MG63 (cell line): ENCODE measurements at places on chromosomes 12 and 14.

GRCh38 chr12:128318341-128318740, 51.4 kb downstream of the TMEM132C start:
- DNase-seq: no peak

DNA sequence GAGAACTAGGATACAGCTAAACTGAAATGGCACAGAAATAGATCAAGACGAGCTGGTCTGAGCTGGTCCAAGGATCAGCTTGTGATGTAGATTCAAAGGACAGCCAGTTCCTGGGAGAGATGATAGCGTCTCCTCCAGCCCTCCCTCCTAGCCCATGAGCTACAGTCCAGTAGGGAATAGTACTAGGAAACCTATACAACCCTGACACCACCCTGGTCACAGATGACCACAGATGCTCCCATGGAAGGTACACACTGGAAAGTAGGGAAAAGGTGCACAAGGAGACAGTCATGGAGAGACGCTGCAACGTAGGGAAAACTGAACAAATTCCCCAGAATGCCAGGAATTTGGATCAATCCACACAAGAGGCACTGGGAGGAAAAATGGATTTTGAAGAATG, 6.9 kb downstream of the GCH1 start:
- no peak for DNase-seq

- DNase-seq: no peak
Measured at GRCh38 chr14:37508503-37508902, 86.5 kb downstream of the FOXA1 start.

DNA sequence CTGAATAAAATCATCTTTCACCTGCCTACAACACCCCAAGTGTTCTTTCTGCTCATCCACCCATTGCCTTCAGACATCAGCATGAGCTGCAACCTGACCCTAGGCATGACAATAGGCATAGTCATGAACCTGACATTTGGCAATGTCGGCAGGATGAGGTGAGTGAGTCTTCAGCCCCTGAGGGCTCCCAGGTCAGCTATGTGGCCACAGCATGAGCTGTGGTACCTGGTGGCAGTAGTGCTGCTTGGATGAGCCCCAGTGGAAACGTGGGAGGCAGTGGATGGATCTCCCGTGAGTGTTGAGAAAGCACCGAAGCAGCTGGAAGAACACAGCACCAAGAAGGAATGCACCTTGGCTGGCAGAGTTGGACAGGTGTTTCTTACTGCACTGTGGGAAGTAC, 334.8 kb upstream of the FAR2 start:
- no peak for DNase-seq

DNA sequence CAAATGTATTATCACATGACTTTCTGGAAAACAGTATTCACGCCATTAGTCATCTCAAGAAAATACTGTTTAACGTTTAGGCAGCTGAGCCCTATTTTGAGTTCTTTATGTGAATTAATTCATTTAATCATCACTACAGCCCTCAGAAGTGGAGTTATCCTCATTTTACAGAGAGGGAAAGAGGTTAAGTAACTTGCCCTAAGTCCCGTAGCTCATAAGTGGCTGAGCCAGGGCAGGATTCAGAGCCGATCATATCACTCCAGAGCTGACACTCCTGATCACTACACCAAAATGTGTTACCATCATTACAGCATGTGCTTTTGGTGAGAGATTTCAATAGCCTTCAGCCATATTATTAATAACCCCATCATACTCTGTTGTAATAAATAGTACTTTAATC, 210.6 kb downstream of the FBXL14 start:
- DNase-seq: no peak

- no peak for DNase-seq
Measured at GRCh38 chr12:86698641-86698980, 442.4 kb upstream of the MGAT4C start.
